Activated CD4-positive, alpha-beta memory T cell treated with anti-CD3 and anti-CD28 coated beads for 36 hours (primary cell): ENCODE measurements at places on chromosomes 11 and 22. TPM values are rescaled to one million over a fixed set of nuclear protein-coding genes. Genes with fewer than 3 reads are reported as not detected.

The MPEG1 gene
- total RNA-seq: not detected

The KLHDC7B gene
- 6.9 TPM for total RNA-seq

The PIH1D2 gene
- 0.56 TPM for total RNA-seq

The RAG2 gene
- total RNA-seq: not detected

The OR5L1 gene
- total RNA-seq: not detected

The TSSK2 gene
- total RNA-seq: not detected

The APOA5 gene
- not detected for total RNA-seq

The CYP2R1 gene
- 14.6 TPM for total RNA-seq

The MEI1 gene
- 52.3 TPM for total RNA-seq
